ENCODE measurements at places on chromosomes 7 and 10.

DNA sequence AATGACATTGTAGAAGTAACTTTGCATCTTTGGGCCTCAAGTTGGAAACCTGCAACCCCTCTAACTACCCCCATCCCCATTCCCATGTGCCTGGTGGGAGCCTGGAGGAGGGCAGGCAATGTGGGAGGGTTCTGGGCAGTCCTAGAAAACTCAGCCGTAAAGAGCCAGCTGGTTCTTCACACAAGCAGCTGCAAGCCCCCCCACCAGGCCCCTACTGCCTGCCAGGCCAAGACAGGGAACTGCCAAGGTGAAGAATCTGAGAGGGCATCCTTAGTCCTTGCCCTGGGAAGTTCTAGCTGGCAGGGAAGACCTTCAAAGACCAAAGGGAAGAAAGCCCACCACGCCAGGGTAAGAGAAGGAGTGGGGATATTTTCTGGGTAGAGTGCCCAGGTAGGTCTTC is 12.2 kb upstream of the INMT start:
- no peak for DNase-seq

DNA sequence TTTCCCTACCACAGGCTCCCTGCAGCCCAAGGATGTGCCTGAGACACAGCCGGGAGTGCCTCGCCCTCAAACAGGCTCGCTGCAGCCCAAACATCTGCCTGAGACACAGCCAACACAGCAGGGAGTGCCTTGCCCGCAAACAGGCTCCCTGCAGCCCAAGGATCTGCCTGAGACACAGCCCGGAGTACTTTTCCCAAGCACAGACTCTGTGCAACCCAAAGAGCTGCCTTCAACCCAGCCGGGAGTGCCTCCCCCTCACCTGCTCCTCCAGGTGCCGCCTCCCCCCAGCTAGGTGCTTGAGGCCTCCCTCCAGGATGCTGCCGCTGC is 42.9 kb downstream of the ANTXRL start:
- no peak for DNase-seq

DNA sequence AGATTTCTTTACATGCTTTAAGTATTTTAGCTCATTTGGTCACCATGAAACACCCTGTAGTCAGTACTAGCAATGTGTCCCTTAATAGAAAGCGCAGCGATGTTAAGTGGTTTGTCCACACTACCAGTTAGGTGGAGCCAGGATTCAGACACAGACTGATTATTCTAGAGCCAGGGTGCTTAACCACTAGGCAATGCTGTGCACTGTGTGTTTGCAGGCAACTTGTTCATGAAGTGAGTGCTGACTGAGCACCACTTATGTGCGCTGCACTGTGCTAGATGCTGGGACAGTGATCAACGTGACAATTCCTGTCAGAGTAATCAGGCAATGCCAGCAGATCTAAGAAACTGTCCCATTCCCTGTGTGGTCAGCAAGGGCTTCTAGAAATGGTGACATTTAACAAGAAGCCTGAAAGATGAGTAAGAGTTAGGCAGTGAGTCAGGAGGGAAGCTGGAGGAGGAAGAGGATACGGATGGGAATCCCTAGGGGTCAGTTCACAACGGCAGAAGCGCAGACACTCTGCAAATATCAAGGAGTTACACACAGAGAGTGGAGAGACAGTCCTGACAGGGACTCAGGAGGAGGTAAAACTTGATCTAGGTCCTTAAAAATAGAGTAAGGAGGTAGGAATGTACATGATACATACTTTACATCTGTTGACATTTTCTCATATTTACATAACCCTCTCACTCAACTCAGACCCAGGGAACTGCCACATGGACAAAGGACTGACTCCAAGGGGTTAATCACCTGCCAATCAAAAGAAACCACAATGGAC is 69.7 kb upstream of the EGR2 start:
- DNase-seq: no peak

DNA sequence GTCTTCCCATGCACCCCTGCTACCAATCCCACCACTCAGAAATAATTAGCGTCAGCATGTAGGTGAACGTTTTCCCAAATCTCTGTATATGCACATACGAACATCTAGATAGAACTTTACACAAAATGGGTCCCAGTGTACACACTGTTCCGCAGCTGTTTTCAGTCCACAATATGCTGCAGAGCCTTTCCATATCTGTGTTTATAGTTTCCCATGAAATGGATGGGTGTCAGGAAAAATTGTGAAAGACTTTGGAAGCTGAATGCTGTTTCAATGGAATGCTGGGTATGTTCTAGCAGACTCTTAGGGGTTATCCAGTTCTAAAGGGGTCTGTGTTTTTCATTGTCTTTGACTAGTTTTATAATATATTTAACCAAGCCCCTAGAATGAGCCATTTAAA is 13.8 kb downstream of the GRK5 start:
- DNase-seq: no peak

DNA sequence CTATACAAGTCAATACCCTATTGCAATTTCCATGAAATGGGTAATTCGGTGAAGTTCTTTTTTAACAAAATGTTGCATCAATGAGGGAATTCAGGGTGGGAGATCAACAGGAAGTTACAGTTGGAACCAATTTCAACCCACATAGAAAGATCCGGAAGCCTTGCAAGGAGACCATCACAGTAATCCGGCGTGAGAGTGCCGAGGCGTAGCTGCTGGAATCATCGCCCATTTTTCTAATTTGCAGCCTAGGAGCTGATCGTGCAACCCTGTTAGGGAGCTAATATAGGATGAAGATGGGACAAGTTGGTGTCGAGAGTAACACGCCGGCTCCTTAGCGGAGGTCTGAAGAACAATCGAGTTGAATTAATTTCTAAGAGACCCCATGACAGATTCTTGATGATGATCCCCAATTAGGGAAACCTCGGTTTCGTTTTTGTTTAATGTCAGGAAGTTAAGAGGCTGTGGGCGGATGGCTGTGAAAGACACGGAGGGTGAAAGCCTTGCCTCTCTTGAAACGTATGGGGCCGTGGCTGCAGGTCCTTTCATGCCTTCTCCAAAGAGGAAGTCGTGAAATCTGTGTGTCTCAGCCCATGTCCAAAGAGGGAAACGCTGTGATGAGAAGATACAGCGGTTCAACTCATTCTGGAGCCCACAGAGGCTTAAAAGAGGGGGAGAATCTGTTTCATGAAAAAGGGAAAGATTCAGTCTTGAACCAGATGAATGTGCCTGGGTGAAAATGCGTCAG is 51.2 kb upstream of the CARD11 start:
- peak; percentile 61 for DNase-seq

GRCh38 chr10:63462442-63462841 is 3.3 kb downstream of the JMJD1C start:
- no peak for DNase-seq

DNA sequence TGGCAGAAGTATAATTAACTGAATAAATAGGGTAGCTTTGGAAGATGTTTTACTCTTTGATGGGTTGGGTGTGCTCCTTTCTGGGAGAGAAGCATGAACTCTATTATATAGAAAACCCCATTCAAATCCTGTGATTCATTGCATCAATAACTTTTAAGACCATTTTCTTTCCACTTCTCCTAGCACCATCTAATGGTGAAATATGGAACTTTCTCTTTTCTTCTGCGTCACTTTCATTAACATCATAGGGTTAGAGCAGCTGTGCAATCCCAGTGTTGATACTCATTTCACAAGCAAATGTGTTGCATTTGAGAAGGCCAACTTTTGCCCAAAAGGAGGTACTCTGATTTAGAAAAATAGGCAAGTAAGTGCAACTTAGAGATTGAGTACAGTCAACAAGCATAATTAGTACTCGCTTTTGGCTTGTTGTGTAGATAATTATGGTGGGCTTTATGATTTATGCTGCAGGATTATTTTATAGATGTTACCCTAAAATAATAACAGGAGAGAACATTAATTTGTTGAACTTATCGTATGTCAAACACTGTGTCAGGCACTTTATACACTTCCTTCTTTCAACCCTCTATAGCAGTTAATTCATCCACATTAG is 92.9 kb downstream of the CPED1 start:
- DNase-seq: peak; percentile 22

GRCh38 chr10:78407009-78407711 is 373.5 kb downstream of the RPS24 start:
- DNase-seq: peak; percentile 65

- no peak for DNase-seq
These were observed 109.8 kb upstream of the NOBOX start for GRCh38 chr7:144513334-144513733.

- DNase-seq: no peak
These were observed 7.6 kb upstream of the CD36 start for GRCh38 chr7:80630608-80631405.

DNA sequence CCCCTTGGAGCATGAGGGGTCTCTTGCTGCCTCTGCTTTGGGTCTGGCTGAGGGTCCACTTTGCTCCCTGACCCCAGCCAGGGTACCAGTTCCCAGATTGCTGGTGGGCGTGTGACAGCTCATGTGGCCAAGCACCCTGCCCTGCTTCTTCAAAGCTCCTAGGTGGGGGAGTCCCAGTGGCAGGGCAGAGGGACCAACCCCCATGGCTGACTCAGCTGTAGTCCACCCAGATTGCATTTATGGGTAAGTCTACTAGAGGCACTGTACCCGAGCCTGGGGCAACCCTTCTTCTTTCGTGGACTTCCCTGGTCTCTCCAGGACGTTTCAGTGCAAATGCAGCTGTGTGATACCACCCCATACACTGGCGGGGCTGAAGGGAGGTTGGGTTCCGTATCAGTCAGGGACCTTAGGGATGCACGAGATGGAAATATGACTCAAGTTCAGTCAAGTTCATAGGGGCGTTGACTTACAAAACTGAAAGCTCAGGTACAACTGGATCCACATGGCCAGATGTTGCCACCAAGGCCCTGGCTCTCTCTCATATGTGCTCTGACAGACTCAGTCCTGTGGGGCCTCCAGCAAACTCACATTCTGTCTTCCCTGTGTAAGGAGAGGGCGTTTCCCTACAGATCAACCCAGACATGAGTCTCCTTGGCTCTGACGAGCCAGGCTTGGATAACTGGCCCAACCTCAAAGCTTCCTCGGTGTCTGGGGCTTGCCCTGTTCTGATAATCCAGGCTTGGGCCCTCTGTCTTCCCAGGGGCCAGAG is 13.6 kb downstream of the PTPRE start:
- DNase-seq: no peak

- DNase-seq: no peak
These were observed 20.7 kb downstream of the SKAP2 start for GRCh38 chr7:26843705-26844104.

- no peak for DNase-seq
These were observed 7.2 kb downstream of the ZKSCAN1 start for GRCh38 chr7:100022621-100023020.

DNA sequence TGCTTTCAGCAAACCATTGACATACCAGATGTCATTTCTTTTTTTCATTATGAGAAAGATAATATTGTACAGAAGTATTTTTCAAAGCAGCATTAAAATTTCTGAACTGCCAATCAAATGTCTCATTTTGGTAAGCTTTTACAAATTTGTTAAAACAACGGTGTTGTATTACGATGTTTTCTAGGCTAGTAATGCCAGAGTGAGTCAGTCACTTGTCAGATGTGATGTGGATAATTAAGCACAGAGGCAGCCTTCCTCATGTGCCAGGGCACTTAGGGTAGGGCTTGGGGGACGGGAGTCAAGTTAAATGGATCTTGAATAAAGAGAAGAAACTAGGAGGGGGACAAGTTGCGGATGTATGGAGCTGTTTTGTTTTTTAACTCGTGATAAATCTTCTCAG is 10.1 kb downstream of the PSTK start:
- no peak for DNase-seq

- no peak for DNase-seq
These were observed 27.0 kb downstream of the PFKFB3 start for GRCh38 chr10:6229746-6230145.

- no peak for DNase-seq
These were observed 95.9 kb downstream of the CUBN start for GRCh38 chr10:17033529-17034260.

DNA sequence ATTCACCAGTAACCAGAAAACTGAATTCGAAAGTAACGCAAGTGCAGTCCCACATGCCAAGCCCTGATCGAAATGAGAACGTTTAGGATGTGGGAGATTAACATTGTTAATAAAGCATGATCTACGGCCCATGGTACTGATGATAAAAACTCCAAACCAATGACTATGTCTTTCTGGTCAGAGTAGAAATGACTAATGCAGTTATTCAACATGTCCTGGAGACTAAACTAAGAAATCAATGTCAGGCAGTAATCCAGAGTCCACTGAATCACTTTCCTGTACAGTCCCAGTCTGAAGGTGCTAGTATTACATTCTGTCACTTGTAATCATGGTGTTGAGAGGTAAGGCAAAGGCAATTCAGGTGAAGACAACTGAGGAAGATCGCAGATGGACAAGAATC is 14.4 kb downstream of the NPSR1 start:
- DNase-seq: no peak

- DNase-seq: peak; percentile 52
These were observed 96.1 kb downstream of the SH3PXD2A start for GRCh38 chr10:103759100-103759781.

GRCh38 chr10:130994191-130994590 is 317.3 kb downstream of the TCERG1L start:
- no peak for DNase-seq

DNA sequence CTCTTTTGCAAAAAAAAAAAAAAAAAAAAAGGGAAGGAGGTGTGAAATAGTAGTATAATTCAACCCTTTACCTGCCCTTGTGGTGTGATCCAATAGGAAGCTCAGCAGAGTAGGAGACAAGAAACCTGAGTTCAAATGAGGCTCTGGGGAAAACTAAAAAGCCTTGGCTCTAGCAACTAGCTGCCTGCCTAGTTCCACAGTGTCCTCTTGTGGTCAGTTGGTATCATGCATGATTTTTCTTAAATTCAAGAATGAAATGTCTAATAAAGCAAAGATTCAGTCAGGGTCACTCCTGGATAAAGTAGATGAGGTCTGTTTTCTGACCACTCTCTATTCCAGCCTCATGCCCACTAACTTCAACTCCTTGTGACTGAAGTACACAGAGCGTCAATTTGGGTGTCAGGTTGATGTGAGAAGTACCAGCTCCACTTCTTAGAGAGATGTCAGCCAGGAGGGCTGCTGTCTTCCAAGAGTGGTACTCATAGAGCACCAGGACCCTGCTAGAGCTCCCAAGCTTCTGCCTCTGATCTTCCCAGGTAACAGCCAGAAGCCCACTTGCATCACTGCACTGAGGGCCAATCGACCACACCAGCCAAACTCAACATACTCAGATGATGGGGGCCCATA is 10.5 kb downstream of the LSM5 start:
- peak; percentile 50 for DNase-seq

DNA sequence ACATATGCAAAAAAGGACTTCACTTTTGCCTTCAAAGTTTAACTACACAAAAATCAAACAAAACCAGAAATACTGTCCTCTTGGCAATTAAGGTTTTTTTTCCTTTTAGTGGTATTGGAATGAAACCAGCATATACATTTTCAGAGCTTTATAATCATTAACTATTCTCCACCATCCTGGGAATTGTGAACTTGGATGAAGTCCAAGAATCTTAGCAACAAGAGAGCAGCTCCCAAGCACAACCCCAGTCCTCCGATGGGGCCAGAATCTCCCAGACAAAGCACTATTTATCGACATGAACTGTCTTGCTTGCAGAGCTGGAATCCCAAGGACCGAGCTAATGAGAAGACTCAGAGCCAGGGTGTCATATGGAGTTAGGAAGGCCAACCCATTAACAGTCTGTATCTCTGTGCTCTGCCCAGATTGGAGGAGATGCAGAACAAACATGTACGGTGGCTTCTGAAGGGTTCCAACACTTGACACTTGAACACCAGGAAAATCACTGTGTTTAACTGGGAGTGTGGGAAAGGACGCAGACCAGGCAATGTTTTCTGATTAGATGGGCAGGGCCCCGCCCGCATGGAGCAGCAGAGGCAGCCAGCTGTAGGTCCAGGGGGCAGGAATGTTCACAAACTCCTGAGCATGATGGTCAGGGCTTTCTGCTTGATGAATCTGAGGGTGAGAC is 35.5 kb downstream of the PPP1R3C start:
- no peak for DNase-seq

GRCh38 chr10:131972474-131973071 is 9.2 kb downstream of the BNIP3 start:
- peak; percentile 43 for DNase-seq

All from GM10248 (cell line).